ENCODE measurements at places on chromosomes 3 and 15.

DNA sequence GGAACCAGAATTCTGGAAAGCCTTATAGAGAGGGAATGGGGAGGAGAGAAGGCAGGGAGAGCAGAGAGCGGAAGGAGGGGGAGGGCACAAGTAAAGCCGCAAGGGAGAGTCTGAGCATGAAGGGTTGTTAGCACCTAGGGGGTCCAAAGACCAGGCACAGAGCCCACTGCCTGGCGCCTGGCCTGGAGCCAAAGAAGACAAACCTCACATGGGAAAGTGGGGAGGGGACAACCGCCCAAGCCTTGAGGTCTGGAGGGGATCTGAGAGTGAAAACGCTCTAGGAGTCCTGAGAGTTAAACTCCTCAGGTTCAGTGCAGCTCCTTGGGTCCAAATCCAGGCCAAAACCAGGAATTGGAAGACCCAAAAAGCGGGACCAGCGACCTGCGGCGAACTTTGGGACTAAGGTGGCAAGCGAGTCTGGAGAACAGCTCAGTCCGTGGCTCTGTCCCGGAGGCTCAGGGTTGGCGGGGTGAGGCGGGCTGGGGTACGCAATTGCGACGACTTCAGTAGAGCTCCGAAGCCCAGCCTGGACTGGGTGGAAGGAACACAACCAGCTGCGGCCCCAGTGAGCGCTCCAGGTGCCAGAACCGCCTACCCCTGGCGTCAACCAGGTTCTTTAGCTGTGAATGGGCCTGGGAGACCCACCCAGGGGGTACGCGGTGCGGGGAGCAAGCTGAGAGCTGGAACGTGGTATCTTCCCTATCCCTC, 807 bp upstream of the INAFM2 start:
- DNase-seq = peak; percentile 58

- DNase-seq = no peak
Measured at GRCh38 chr3:196563721-196564225, 4.6 kb downstream of the WDR53 start.

DNA sequence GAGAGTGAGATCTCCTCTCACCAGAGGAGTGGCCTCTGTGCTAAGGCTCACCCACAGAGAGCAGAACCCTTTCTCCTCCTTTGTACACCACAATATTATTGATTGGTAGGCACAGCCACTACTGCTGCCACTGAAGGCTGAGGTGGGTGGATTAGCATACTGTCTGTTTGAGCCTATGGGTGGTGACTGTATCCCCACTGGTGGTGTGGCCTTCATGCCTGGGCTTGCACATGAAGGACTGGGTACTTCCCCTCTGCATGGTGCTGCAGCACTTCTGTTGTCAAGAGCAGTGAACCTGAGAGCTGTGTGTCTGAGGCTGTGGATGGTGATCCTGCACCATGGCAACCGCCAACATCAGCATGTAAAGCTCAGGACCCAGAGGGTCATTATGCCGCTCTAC, 35.7 kb upstream of the NECTIN3 start:
- no peak for DNase-seq

GRCh38 chr3:12436514-12437220, 47.6 kb upstream of the TSEN2 start:
- DNase-seq = peak; percentile 92

DNA sequence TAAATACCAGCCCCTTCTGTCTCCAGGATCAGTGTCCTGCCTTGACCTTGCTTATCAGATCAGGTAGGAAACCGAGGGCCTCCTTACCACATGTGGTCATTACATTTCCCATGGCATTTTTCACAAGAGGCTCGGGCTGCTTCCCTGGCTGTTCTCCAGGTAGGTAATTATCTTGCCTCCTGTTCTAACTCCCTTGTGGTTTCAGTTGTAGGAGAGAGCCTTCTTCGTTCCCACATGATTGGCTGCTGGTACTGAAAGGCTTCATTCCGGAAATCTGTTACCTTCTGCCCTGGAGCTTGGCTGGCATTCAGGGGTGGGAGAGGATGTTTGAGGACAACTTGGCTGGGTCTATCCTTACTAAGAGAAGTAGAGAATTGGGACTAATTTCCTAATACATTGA, 46.8 kb upstream of the RORA start:
- no peak for DNase-seq

DNA sequence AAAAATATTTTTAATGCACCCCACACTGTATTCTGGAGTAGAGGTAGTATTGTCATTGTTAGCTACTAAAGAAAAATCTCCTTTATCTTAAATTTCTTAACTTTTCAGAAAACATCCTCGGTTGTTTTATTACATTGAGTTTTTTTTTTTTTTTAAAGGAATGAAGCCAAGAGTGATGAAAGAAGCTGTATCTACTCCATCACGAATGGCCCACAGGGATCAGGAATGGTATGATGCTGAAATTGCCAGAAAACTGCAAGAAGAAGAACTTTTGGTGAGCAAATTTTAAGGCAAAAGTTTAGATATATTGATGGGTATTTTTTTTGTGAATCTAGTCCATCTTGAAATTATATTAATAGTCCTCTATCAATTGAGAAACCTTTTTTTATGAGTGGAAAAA, 49.7 kb upstream of the UTS2B start:
- peak; percentile 13 for DNase-seq

Data from fibroblast of upper back skin (primary cell).